ENCODE measurements at places on chromosomes 3 and 15.

DNA sequence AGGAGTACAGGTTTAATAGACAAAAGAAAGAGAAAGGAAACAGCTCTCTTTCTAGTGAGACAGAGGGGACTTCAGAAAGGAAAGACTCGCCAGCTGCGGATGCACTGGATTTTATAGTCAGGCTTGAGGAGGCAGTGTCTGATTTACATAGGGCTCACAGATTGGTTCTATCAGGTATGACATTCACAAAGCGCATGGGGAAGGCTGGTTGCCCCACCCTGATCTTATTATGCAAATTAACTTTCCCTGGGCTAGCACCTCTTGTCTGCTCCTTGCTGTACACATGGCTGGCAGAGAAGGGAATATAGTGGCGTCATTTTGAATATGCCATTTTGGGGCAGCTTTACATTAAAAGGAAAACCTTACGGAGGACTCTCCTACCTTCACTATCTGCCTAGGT, 938.4 kb upstream of the SEMA6D start:
- no peak for DNase-seq

- DNase-seq, result no peak
These were observed 78.1 kb downstream of the MRPL46 start for GRCh38 chr15:88389120-88389519.

DNA sequence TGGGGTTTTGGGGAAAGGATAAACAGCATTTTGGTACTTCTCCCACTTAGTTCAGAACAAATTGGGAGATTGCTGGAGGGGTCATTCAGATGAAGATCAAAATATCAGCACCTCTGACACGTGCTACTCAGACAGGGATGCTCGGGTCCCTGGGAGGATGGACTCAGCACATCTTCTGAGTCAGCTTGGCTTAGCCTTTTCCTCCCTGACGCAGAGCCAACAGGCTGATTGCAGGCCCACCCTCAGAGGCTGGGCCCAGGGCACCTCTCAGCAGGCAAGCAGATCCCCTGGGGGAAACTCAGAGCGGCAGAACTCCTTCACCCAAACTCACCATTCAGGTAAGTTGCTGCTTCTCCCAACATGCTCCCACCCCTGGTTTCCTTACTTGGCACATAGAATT, 304.9 kb downstream of the TLE3 start:
- DNase-seq, result no peak

DNA sequence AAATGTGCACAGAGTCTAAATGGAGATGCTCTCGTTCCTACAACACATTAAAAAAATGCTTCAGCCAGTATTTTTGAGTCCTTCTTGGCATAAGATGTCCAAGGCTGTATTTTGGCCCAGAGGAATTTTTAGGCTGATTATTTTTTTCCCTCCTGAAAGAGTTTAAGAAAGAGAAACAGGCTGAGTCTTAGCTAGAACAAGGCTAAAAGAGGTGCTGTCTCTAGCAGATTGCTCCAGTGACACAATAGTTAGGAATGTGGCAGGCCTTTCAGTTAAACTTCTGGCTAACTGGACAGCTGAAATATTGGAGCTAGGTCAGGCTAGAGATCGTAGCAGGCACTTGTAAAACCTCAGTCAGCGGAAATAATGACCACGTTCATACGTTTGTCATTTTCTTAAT, 271.4 kb upstream of the RARB start:
- DNase-seq, result no peak

DNA sequence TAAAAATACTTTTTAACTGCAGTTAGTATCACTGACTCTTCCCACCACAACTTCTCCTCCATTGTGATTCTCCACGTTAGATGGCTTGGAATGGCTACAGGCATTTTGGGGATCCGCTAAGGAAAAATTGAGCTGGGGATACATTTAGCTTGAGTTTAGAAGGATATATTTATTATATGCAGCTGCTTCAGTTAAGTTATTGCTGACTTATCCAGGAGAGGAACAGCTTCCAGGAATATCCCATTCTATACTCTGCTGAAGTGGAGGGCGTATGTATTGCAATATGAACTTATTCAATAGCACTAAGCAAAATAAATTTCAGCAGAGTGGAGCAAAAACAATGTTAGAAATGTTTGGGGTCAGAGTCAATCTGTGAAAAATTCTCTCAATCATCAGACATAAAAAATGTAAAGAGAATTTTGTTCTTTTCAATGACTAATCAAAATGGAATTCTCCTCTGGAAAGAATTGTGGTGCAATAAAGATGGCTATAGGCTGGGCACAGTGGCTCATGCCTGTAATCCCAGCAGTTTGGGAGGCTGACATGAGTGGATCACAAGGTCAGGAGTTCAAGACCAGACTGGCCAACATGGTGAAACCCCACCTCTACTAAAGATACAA, 84.7 kb downstream of the NCEH1 start:
- no peak for DNase-seq

GRCh38 chr3:193665370-193665989, 72.5 kb downstream of the OPA1 start:
- peak; percentile 65 for DNase-seq

GRCh38 chr3:4447295-4447999, 19.6 kb downstream of the SUMF1 start:
- DNase-seq, result no peak

GRCh38 chr3:35393901-35394799, 245.2 kb upstream of the ARPP21 start:
- DNase-seq, result no peak

GRCh38 chr3:55476515-55476914, 10.6 kb downstream of the WNT5A start:
- no peak for DNase-seq

GRCh38 chr3:28903171-28903601, 377.7 kb upstream of the RBMS3 start:
- no peak for DNase-seq

- DNase-seq, result peak; percentile 50
These were observed 20.9 kb downstream of the RAD54L2 start for GRCh38 chr3:51559411-51559888.

DNA sequence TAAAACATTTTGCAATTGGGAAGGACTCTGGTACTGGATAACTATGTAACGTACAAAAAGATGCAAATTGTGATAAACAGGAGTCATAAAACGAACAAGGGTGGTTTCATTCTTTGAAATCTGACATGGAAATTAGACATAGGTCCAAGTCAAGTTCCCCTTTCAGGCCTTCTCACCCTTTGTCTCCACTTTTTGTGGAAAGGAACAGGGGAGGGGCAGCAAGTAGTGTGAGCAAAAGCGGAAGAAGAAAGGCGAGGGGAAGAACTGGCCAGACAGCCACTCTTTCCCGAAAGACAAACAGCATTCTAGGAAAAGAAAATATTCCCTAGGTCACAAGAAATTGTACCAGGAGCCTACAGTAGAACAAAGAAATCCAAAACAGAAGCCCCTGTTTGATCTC, 52.6 kb downstream of the MCF2L2 start:
- DNase-seq, result no peak
